ENCODE measurements at places on chromosomes 2 and 18.

- DNase-seq = peak; percentile 33
These were observed 59.1 kb upstream of the PSME4 start for GRCh38 chr2:54029721-54030395.

DNA sequence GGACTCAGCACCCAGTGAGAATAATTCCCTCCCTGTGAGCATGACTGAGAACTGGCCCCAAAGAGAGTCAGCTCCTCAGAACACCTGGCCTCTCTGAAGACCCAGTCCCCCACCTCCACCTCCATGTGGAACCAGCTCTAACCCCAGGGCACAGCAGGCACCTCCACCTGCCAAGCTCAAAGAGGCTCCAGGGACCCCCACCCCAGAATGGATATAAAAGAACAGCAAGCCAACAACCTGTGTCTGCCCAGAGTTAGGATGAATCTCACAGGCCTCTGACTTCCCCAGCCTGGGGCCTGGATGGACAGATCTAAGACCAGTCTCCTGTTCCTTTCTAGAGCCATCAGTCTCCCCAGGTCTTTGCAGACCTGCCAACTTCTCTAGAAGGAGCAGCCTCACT is 498.5 kb downstream of the EIPR1 start:
- no peak for DNase-seq

DNA sequence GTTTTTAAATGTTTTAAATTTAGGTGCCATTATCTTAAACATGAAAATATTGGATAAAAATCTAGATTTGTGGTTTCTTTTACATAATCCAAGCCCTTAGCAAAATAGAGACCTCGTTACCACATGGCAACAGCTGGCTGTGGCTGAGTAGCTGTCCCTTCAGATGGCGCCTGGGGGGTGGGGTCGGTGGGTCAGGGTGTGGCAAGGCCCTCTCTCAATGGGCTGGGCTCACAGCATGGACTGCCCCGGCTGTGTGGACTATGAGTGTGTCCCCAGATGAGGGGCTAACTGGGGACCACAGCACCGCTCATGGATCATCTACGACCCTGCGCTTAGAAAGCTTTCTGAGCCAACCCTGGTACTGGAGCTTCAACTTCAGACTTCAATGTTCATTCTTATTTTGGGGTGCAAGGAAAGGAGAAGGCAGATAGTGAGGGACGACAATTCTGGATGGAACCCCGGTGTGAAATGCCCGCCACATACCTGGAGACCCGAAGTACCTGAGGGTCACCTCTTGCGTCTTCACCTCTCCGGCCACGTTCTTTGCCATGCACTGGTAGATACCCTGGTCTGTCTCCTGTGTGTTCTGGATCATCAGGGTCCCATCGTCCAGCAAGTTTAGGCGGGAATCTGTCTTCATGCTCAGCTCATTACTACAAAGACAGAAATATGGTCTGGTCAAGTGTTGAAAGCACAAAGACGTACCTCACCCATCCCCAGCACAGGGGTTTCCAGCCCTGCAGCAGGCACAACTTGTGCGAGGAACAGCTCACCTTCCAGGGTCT is 71.0 kb downstream of the PXDN start:
- DNase-seq = no peak

DNA sequence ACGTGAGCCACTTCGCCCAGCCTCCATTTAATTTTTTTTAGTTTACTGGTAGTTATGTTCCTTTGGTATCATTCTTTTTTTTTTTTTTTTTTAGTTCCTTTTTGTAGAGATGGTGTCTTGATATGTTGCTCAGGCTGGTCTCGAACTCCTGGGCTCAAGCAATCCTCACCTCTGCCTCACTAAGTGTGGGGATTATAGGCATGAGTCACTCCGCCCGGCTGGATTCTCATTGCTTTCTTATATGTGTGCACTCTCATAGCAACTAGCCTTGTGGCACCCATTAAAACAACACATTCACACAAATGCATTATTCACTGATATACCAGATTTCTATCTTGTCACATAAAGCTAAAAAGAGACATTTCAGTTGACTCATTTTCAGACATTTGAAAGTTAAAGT is 4.2 kb downstream of the TTC27 start:
- DNase-seq = peak; percentile 76

- DNase-seq = peak; percentile 3
These were observed 436.0 kb upstream of the CWC22 start for GRCh38 chr2:180442860-180443644.

GRCh38 chr18:22286585-22286984 is 117.2 kb downstream of the GATA6 start:
- no peak for DNase-seq

DNA sequence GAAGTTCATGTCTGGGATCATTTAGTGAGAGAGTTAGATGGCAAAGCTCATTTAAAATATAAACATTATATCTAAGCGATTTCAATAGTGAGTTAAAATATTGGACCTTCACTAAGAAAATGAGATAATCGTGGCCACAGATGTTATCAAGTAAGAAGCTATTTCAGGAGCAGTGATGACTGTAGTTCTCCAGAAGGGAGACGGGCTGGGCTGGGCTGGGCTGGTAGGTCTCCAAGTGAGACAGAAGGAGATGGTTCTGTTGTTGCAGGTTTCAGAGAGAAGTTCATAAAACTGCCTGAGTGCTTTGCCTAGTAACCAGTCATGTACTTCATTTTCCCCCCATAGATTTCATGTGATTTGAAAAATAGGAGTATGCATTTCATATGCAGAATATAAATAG is 130.1 kb upstream of the DAPL1 start:
- peak; percentile 37 for DNase-seq

DNA sequence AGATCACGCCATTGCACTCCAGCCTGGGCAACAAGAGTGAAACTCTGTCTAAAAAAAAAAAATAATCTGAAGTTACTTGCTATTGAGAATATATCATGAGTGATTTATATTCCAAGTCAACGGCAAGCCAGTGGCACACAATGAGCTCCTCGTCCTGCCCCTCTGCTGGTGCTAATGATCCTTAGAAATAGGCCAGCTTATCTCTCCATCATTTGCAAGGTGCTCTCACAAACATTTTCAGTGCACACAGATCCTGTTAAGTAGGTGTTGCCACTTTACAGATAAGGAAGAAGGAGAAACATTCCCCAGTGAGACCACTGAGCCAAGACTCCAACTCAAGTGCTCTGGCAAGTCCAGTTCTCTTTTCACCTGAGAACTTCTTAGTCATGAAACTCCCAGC is 91.3 kb upstream of the GPR45 start:
- no peak for DNase-seq

- DNase-seq = no peak
These were observed 165.2 kb upstream of the ALKAL2 start for GRCh38 chr2:453132-453531.

DNA sequence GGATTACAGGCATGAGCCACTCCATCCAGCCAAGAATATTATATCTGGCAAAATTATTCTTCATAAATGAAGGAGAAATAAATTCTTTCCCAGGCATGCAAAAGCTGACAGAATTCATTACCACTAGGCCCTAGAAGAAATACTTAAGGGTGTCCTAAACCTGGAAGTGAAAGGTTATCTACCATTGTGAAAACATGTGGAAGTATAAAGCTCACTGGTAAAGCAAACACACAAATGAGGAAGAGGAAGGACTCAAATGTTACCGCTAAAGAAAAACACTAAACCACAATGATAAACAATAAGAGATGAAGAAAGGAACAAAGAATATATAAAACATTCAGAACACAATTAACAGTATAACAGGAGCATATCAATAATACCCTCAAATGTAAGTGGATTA is 171.8 kb downstream of the CAMKMT start:
- no peak for DNase-seq

- DNase-seq = no peak
These were observed 19.6 kb downstream of the COMMD1 start for GRCh38 chr2:61924895-61925663.

- peak; percentile 77 for DNase-seq
These were observed 635 bp downstream of the SLC3A1 start for GRCh38 chr2:44275927-44276303.

GRCh38 chr2:111116843-111117597 is 3.7 kb upstream of the BCL2L11 start:
- peak; percentile 64 for DNase-seq

GRCh38 chr2:217552081-217552480 is 450.7 kb downstream of the TNS1 start:
- no peak for DNase-seq

DNA sequence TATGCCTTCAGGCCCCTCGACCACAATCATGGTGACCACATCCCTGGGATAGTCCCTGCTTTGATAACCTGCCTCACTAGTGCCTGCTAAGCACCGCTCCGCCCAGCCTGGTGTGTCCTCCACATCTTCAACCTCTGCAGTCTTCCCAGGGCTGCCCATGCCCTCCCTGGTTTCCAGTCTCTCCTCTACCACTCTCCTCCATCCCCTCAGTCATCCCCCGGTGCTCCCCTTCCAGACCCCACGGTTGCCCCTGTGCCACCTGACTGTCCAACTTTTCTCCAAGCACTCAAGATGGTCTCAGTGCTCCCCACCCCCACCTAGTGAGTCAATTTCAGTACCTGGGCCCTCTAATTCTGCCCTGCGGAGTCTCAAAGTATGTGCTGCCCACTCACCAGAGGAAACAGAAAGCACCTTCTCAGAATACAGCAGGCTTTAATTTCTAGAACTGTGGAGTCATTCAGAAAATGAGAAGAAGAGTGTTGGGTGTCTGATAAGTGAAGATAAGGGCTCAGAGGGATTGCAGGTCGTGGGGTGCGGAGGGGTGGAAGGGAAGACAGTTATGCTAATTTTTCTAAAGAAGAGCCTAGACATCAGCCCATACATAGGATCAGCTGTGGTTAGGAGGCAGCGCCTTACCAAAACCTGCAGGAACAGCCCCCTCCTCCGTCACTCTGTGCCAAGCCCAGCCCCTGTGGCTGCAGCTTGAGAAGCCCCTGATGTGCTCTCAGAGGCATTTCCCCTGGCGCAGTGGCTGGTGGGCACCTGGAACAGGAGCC is 53.6 kb upstream of the CAB39 start:
- no peak for DNase-seq

GRCh38 chr18:10442551-10442971 is 11.9 kb upstream of the APCDD1 start:
- DNase-seq = no peak

DNA sequence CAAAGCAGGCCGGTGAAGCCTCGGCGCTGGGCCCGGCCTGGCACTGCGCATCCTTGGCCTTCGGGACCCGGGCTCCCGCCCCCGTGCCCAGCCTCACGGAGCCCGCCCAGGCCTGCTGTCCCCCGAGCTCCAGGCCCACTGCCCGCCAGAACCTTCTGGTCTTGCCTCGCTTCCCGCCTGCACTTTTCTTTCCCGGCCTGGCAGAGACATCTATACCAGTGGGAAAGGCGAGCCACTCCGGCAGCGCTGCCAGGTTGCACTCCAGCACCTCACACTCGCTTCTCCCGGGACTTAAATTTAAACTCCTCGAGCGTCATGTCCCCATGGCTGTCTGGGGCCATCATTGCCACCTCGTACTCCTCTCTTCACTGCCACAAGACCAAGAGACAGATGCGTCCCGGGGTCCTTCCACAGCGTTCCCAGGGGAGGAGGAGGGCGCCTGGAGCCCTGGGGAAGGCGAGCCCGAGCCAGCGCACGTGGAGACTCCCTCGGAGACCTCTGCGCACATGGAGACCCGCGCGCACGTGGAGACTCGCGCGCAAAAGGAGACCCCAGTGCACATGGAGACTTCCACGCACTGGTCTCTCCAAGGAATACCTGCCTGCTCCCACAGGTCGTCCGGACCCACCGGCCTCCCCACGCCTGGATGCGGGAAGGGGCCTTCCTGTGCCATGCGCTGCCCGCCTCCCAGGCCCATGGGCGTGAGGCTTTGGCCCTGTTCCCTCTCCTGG is 253.1 kb upstream of the SALL3 start:
- no peak for DNase-seq

DNA sequence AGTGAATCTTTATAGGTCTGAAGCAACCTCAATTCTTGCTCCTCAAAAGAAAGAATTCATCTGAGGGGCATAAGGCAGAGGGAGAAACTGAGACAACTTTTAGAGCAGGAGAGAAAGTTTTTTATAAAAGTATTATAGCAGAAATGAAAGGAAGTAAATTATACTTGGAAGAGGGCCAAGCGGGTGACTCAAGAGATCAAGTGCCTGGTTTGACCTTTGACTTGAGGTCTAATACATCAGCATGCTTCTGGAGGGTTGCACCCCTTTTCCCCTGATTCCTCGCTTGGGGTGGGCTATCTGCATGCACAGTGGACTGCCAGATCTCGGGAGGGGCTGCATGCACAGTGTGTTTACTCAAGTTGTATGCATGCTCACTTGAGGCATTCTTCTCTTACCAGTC is 268.5 kb upstream of the LRATD1 start:
- no peak for DNase-seq

GRCh38 chr18:45328811-45329210 is 286.5 kb upstream of the SLC14A2 start:
- no peak for DNase-seq

DNA sequence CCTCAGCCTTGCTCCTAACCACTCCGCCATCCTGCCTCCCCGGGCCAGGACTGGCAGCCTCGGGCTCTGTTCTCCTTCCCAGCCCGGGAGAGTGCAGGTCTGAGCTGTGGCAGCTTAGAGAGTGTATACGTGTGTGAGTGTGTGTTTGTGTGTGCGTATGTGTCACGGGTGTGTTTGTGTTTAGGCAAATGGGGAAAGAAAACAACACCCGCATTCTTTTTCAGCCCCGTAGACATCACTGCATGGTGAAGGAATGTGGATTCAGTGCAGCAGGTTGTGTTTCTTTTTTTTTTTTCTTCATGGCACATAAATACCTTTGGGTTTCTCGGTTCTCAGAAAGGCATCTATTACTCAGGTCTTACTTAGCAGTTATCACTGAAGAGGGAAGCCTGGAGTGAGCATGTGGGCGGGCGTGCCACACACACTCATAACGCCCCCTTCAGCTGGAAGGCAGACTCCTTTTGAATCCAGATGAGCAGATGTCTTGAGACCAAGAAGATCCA is 44.2 kb downstream of the GLI2 start:
- DNase-seq = peak; percentile 97

DNA sequence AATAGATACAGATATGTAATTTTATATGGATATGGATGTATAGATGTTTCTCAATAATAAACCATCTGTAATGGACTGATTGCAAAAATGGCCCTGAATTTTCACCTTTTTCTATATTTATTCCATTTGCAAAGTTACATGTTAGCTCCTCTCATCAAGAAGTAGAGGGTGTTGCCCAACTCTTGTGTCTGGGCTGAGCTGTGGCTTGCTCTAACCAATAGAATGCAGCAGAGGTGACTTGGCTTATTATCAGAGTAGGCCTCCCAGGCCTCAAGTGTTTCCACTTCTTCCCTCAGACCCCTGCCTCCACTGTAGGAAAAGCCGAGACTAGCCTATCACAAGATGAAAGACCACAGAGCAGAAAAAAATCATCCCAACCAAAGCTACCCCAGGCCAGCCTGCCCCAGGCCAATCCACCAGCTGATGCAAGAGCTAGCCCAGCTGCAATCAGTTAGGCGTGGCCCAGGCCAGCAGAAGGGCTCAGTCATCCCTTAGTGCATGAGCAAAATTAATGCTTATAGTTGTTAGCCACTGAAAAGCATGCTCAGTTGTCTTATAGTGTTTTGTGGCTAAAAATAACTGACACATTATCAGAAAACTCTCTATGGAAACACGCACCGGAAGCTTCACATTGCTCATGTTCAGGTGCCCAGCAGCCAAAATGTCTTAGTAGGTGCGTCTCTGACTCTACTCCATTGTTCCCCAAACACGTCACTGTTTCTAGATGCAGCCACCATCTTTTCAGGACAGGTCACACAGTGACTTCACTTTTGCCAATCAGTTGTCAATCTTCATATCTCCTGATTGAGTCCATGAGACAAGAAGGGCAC is 464.0 kb downstream of the FBXO15 start:
- DNase-seq = peak; percentile 6

Measured in amniotic epithelial cell (primary cell).